ENCODE measurements at places on chromosomes 4 and X. TPM values are rescaled to one million over a fixed set of nuclear protein-coding genes. Genes with fewer than 3 reads are reported as not detected.

CPLX1 gene
- 117 TPM for polyA plus RNA-seq

NAAA gene
- 11.9 TPM for polyA plus RNA-seq

PRRG3 gene
- 10.3 TPM for polyA plus RNA-seq

IRAK1 gene
- 65.0 TPM for polyA plus RNA-seq

NWD2 gene
- polyA plus RNA-seq: 7.9 TPM

FAM13A gene
- 31.8 TPM for polyA plus RNA-seq

PF4V1 gene
- polyA plus RNA-seq: not detected

KIF4A gene
- polyA plus RNA-seq: 9.4 TPM
